ENCODE measurements at places on chromosomes 12 and 14.

DNA sequence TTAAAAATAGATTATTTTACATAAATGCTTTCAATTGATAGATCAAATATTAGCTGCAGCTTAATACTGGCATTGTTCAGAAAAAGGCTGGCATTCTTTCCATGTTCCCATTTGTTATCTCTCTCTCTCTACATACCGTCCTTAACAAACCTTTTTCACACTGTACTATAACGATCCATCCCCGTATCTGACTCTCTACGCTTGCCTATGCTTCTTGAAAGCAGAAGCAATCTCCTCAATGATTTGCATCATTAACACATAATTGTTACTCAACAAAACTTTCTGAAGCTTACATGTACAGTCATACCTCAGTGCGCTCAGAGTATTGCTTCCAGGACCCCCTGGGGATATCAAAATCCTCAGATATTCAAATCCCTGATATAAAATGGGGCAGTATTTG is 89.7 kb downstream of the TMTC1 start:
- no peak overlapping the region for H3K27ac ChIP-seq
- H3K4me3 ChIP-seq: no peak overlapping the region
- DNase-seq: no peak
- no peaks in the 10 kb centered on the region for H3K4me1 ChIP-seq

- no peak overlapping the region for H3K27ac ChIP-seq
- peaks cover 55% of the 10 kb centered on the region for H3K27me3 ChIP-seq
- no peaks in the 10 kb centered on the region for H3K36me3 ChIP-seq
Measured at GRCh38 chr14:57875296-57875695, 9.4 kb upstream of the SLC35F4 start.

- peaks cover 24% of the 10 kb centered on the region for H3K36me3 ChIP-seq
- no peaks in the 10 kb centered on the region for H3K27me3 ChIP-seq
- no peaks in the 10 kb centered on the region for H3K4me1 ChIP-seq
- no peak overlapping the region for H3K27ac ChIP-seq
Measured at GRCh38 chr12:111546758-111547383, 52.2 kb downstream of the ATXN2 start.

- H3K27me3 ChIP-seq: no peaks in the 10 kb centered on the region
- peaks cover 26% of the 10 kb centered on the region for H3K4me1 ChIP-seq
- peaks cover 50% of the 10 kb centered on the region for H3K36me3 ChIP-seq
Measured at GRCh38 chr12:130872179-130873096, 572 bp downstream of the RAN start.

Data from PC-3 (cell line).